ENCODE measurements at places on chromosomes 4 and X.

DNA sequence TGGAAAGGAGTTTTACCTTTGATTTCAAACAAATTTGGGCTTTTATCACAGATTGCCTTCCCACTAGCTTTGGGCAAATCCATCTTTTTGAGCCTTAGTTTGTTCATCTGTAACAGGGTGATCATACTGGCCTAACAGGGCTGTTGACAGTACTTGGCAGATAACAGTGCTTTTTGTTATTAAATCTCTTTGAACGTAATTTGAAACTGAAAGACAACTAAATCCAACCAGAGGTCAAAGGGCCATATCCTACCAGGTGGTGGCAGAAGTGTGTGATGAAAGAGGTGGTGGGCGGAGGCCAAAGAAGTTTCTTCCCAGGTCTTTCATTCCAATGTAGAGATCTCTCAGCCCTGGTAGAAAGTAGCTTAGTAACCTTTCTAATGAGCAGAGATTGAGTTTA, 35.2 kb upstream of the TADA2B start:
- DNase-seq: no peak

DNA sequence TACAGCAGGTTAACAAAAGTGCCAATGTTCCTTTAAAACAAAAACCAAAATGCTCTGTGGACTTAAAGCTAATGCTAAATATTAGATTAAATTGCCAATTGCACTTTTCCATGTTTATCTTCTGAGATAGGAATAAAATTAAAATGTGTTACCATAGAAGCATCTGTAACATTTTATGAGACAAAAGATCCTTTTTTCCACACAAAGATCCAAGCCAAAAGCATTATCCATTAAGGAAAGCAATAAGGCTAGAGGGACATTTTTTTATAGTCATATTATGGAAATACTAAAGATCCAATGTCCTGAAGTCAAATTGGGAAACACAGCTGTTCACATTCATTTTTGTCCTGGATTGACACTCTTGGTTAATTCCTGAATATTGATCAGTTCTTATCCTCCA, 73.6 kb downstream of the PALLD start:
- DNase-seq: no peak

DNA sequence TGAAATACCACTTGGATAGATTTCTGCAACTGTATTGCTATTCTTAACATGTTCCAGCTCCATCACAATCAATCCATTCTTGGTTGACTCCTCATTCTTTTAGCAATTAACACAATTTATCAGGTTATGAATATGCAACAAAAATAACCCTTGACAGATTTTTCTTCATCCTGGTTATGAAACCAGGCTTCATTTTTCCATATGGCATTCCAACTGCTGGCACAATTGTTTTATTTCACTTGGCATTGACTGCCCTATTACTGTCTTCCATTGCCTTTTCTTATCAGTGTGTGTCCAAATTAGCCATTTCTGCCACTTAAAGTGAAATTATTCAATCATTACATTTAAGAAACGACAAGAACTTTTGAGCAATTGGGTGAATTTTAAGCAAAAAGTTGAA, 388.8 kb upstream of the EPHA5 start:
- DNase-seq: no peak

DNA sequence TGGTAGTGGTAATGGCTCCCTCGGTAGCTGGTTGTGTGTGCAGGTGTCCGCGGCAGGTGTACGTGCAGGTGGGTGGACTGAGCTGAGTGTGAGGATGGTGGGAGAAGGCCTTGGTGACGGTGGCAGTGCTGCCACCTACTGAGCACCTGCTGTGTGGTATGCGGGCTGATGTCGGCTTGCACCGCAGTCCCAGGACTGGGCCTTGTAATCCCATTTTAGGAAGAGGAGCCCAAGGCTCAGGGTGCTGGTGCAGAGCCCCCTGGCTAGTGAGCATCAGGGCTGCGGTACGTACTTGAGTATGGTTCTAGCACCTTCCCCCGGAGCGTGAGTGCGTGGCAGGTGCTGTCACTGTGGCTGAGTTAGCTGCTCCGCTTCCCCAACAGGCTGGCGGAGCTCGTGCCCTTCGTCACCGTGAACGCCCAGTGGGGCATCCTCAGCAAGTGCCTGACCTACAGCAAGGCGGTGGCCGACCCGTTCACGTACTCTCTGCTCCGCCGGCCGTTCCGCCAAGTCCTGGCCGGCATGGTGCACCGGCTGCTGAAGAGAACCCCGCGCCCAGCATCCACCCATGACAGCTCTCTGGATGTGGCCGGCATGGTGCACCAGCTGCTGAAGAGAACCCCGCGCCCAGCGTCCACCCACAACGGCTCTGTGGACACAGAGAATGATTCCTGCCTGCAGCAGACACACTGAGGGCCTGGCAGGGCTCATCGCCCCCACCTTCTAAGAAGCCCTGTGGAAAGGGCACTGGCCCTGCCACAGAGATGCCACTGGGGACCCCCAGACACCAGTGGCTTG, 5.7 kb upstream of the CPZ start:
- DNase-seq: no peak

- no peak for DNase-seq
Measured at GRCh38 chrX:45699158-45699557, 498.5 kb upstream of the DIPK2B start.

GRCh38 chrX:5595570-5595969, 633.1 kb downstream of the NLGN4X start:
- DNase-seq: no peak

DNA sequence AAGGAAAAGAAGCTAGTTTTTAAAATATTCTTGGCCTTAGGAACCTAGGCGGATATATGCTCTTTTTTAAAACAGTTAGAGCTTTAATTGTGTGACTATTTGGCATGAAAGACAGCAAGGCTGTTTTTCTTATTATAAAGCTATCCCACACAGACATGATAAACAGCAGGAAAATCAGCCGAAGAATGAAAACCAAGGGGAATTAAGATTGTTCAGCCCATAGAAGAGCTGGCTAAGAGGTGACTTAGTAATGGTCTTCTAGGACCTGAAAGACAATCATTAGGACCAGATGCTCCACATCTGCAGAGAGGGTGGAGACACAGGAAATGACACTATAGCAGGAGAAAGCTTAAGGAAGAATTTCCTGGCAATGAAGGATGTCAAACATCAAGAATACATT, 171.4 kb upstream of the NRK start:
- no peak for DNase-seq

GRCh38 chrX:144006811-144007210, 122.9 kb downstream of the UBE2NL start:
- no peak for DNase-seq

GRCh38 chrX:79408623-79409322, 41.6 kb upstream of the ITM2A start:
- DNase-seq: peak; percentile 4

DNA sequence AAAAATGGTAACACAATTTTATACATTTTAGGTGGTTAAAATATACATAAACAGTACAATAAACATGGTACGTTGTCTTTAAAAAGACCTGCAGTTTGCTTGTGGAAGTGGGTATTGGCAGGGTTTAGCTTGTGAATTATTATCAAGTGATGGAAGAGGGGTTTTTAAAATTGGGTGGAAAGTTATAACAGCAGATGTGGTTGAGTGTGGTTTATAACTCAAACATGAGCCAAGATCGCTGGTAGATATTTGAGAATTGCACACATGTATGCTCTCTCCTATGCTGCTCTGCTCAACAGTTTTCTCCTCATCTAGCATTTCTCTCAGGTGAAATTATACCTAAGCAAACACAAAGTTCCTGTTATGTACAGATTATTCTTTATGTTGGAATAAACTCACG, 14.0 kb downstream of the EPGN start:
- no peak for DNase-seq

- DNase-seq: no peak
Measured at GRCh38 chr4:89369581-89369980, 62.0 kb upstream of the GPRIN3 start.

DNA sequence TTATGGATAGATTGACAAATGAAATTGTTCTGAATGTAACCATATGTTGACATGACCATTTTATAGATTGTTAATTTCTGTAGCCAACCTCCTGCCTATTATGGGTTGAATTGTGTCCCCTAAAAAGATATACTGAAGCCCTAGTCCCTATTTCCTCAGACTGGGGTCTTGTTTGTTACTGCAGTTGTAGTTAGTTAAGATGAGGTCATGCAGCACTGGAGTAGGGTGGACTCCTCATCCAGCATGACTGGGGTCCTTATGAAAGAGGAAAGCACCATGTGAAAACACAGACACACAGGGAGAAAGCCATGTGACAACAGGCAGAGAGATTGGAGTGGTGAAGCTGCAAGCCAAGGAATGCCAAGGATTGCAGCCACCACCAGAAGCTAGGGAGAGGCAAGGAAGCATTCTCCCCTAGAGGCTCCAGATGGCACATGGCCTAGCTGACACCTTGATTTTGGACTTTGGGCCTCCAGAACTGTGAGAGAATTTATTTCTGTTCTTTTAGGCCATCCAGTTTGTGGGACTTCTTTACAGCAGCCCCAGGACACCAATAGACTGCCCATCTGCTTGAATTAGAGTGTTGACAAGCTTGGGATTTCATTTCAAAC, 14.0 kb downstream of the MTM1 start:
- DNase-seq: no peak

GRCh38 chr4:74223801-74224200, 65.9 kb downstream of the MTHFD2L start:
- DNase-seq: no peak

DNA sequence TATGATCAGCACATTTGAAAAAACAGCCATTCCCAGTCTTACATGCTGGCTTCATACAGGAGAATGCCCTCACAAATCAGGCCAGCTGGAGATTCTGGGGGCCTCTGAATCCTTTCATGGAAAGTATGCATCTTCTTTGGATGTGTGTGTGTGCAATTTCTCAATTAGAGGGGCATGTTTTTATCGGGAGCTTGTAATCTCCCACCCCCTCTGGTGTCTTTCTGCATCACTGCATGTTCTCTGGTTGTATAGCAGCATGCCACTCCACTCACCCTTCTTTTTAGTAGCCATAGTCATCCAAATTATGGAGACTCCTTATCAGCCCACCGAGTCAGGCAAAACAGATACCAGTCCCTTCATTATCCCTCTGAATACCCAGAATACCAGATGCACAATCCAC, 282.2 kb upstream of the SLIT2 start:
- no peak for DNase-seq

DNA sequence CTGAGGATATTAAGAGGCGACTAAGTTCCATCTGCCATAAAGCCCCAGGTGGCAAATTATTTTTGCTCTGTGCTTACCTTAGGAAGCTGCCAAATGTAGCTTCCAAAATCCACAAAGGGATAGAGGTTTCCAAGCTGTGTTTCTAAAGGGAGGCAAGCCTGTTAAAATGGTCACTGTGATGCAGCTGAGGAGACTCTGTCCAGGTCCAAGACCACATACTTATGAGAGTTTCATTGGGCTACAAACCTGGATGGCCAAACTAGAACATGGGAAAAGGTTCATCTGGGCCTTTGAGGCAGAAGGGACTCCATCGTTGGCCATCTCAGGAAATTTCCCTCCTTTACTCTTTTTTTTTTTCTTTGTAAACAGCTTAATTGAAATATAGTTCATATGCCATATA, 306.9 kb upstream of the FGF13 start:
- DNase-seq: no peak

DNA sequence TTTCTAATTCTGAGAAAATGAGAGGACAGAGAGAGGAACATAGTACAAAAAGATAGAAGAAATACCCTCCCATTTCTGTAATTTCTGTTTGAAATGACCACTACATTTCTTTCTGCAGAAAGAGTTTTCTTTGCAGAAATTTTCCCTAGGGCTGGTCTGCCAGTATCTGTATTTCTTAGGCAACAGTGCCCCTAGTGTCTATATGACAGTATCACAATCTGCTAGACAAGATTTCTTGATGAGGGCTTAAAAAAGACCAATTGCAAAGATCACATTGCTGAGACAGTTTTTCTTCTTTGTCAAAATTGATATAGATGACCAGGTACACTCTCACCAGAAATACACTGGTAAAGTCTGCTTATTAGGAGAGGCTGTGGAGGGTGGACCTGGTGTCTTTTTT, 81.0 kb upstream of the ZDHHC15 start:
- DNase-seq: peak; percentile 27

GRCh38 chr4:89279385-89279784, 28.2 kb downstream of the GPRIN3 start:
- DNase-seq: no peak

- DNase-seq: no peak
Measured at GRCh38 chrX:74104356-74105015, 199.5 kb upstream of the ZCCHC13 start.

GRCh38 chr4:109811707-109812106, 3.9 kb upstream of the GAR1 start:
- no peak for DNase-seq

- DNase-seq: no peak
Measured at GRCh38 chr4:169175476-169175875, 95.3 kb downstream of the SH3RF1 start.

DNA sequence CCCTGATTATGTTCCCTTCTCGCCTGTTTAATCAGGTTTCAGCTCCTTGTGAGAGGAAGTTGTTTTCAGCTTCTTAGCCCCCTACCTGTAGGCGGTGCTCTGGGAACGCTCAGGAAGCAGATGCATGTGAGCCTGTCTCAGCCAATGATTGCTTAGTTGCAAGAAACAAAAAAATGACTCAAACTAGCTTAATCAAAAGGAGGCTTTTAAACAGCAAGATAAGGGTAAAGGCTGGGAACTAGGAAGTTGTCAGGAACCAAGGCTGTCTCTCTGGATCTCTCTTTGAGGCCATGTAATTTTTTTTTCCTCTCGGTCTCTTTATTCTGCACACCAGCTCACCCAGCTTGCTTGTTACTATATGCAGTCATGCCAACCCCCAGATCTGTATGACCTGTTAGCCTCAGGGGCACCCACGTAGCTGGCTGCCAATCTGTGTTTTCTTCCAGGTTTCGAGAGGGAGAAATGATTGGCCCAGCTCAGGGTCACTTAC, 109.1 kb downstream of the PTTG2 start:
- DNase-seq: peak; percentile 51
